Peyer's patch (tissue), 4 donors: ENCODE measurements at places on chromosomes 16 and 17. TPM values are rescaled to one million over a fixed set of nuclear protein-coding genes. Genes with fewer than 3 reads are reported as not detected.

Gene NLRC3
- 4.4 TPM for total RNA-seq

Gene CCL23
- not detected for total RNA-seq

Gene PMP22
- 251 TPM for total RNA-seq

- peak; percentile 78 for DNase-seq
Observed at GRCh38 chr17:42659079-42659931, at the start of gene TUBG2. Gene TUBG2, plus strand, starts transcription at chr17:42659284. Its CDS starts 220 bp downstream, at chr17:42659504.

- peak; percentile 44 for DNase-seq
Observed at GRCh38 chr17:21679256-21680146, 12.8 kb upstream of the KCNJ18 start.

- no peak for DNase-seq
Observed at GRCh38 chr17:73028299-73028755, 64.2 kb downstream of the SLC39A11 start.

Gene GRAP
- total RNA-seq = 3.2 TPM

DNA sequence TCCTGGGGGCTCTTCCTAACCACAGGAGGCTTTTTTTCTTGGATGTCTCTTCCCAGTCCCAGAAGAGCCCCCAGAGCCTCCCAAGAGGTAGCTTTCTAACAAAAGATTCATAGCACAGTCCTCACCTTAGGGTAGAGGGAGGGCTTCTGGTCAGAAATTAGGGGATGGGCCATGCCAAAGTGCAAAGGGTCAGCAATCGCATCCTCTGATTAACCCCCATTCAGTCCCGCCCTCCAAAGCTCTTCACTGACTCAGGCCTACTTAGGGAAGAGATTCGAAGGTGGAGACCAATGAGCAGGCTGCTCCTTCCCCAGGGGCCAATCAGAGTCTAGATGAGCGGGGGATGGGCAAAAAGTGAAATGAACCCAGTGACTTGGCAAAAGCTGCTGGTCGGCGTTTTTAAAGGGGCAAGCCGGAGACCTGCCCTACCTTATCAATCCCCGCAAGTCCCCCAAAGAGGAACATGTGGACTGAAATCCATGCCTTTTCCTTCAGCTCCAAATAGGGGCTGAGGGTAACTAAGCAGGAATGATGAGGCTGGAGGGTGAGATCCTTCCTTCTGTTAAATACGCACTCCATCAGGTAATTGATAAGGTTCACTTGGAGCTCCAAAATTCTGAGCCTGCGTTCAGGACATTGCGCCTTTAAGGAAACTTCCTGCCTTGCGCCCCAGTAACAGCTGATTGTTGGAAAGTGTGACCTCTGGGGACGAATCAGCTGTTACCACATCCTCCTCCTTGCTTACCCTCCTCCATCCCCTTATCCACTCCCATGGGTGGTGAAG, 6.9 kb upstream of the TLCD2 start:
- peak; percentile 89 for DNase-seq

Gene C1QTNF8
- total RNA-seq = not detected

Gene CSH2
- not detected for total RNA-seq

DNA sequence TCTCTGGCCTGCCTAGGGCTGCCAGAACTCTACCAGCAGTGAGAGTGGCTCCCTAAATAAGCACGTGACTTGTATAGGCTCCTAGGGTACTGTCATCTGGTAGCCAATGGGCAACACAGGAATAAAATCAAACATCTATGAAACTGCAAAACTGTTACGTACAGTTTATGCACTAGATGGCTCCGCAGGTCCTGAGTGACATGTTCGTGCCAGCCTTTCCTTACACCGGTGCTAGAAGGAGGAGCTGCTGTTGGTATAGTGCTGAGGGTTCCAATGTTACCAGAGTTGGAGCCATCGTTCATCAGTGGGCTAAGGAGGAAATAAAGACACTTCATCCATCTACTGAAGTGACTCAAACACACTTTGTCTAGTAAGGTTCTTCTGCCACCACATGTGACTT, 63.2 kb upstream of the TRAP1 start:
- DNase-seq = no peak

Gene HOXB5
- total RNA-seq = 12.4 TPM

Gene PTX4
- total RNA-seq = not detected

- DNase-seq = no peak
Observed at GRCh38 chr17:30519166-30519565, 42.0 kb downstream of the GOSR1 start.

- peak; percentile 88 for DNase-seq
Observed at GRCh38 chr17:76262732-76263344, 2.3 kb upstream of the UBALD2 start.

- peak; percentile 66 for DNase-seq
Observed at GRCh38 chr17:79988185-79988971, 47.3 kb downstream of the TBC1D16 start.

- DNase-seq = no peak
Observed at GRCh38 chr17:73474370-73474988, 162.7 kb upstream of the CDC42EP4 start.

GRCh38 chr16:50802000-50802399, 60.1 kb downstream of the CYLD start:
- no peak for DNase-seq

DNA sequence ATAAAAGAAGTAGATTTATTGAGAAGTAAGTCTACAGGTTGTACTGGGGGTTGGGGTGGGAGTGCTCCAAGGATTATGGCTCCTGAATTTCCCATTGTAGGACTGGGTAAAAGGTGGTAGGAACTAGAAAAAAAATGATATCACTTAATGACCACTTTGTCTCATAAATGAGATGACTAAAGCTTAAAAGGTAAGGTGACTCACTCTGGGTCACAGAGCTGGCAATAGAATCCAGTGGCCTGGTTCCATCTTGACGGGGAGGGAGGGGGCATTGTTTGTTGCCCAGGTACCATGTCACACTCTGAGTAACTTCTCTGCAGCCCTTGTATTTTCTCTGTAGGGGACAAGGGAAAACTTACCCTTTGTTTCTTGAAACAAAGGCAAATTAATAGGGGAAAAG, 126.1 kb downstream of the PITPNC1 start:
- no peak for DNase-seq

DNA sequence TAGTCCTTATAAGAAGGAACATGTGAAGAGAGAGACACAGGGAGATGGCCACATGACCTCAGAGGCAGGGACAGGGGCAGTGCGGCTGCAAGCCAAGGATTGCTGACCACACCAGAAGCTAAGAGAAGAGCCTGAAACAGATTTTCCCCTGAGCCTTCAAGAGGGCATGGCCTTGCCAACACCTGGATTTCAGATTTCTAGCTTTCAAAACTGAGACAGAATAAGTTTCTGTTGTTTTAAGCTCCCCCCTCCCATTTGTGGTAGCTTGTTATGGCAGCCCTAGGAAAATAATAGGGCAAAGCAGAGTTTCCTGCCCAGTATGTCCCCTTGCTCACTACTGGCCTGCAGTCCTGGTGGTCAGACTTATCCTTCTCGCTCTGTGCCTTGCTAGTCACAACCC, 204.5 kb downstream of the CCDC182 start:
- DNase-seq = no peak

Gene ATP1B2
- total RNA-seq = not detected

- DNase-seq = no peak
Observed at GRCh38 chr17:50108556-50108955, 13.4 kb downstream of the PDK2 start.

- DNase-seq = no peak
Observed at GRCh38 chr17:34393401-34393800, 30.4 kb upstream of the CCL1 start.

Gene PIP4K2B
- total RNA-seq = 61.9 TPM

- no peak for DNase-seq
Observed at GRCh38 chr17:19573075-19573474, 39.4 kb downstream of the SLC47A1 start.

Gene KRTAP4-4
- not detected for total RNA-seq

GRCh38 chr17:33962857-33963655, 292.0 kb upstream of the CCL2 start:
- no peak for DNase-seq

Gene CDC6
- total RNA-seq = 4.3 TPM

- peak; percentile 93 for DNase-seq
Observed at GRCh38 chr17:45218895-45219661, 2.6 kb upstream of the FMNL1 start.

Gene MYH8
- total RNA-seq = not detected

- no peak for DNase-seq
Observed at GRCh38 chr16:11599579-11599978, 12.9 kb upstream of the LITAF start.

DNA sequence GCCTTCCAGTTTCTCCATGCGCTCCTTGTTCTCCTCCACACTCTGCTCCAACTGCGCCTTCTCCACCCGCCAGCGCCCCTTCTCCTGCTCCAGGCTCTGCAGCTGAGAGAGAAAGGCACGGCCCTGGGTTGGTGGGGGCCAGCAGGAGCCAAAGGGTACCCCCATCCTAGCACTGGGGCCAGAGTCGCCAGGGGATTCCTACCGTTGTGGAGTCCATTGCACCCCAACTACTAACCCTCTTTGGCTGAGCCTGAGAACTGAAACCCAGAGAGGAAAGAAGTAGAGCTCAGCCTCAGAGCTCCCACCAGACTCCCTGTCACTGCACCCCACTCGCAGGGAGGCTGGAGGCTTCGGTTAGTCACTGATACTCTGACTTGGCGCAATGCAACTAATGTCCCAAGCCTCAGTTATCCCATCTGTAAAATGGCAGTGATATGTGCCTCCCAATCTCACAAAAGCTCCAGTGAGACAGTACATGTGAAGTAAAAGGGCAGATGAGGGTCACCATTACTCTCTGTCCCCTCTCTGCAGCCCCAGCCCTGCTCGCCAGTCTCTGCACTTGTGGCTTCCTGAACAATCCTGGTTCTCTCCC, 6.2 kb upstream of the SAMD14 start:
- DNase-seq = no peak

Gene ENPP7
- total RNA-seq = not detected

Gene TMEM100
- 18.2 TPM for total RNA-seq

Gene SOCS1
- total RNA-seq = 8.7 TPM

GRCh38 chr16:89764711-89765201, 43.4 kb downstream of the ZNF276 start:
- DNase-seq = peak; percentile 95

- DNase-seq = no peak
Observed at GRCh38 chr17:39663688-39664580, 1.2 kb upstream of the TCAP start.

GRCh38 chr17:82765371-82765770, 13.5 kb downstream of the TBCD start:
- DNase-seq = peak; percentile 26

Gene LGALS9
- total RNA-seq = 149 TPM
